ENCODE measurements at places on chromosomes 6 and 20.

DNA sequence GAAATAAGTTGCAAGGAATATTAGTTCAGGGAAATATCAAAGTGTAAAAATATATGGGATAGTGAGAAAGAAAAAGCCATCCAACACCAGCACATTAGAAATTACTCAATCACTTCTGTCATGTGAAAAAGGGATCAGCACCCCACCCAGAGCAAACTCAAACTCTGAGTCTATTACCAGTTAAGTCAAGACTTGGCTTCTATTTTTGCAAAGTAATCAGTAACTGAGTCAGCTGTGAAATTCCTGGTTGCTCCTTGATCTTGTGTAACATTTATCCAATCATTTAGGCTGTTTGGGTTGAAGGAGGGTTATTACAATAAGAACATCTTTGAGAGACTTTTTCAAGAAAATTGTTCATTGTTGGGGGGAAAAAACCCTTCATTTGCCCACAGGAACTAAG is 51.2 kb downstream of the SLC22A23 start:
- no peak for DNase-seq

GRCh38 chr20:2688041-2688591 is 4.5 kb upstream of the EBF4 start:
- DNase-seq: peak; percentile 62

DNA sequence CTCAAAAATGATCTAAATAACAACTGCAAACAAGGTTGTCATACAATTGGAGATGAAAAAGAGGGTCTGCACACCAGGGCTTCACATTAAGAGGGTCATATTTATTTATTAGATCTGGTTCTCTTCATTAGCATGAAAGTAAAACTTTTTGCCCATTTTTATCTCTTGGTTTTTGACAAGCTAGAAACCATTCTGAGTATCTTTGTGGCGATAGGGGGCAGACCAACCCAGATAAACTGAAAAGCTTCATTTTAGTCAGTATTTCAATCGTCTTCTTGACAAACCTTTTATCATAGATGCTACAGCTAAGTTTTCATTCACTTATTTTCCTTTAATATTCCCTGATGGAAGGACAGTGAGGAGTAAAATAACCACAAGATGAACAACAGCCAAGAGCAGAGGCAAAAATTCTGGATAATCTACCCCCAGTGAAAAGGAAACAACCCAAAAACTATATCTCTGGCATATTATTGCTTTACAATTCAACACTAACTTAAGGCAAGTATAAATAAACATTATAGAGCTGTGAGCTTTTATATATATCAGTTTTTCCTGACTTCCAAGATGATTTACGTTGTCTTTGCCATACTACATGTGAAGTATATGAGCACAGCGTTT is 45.2 kb downstream of the THEMIS start:
- no peak for DNase-seq

- DNase-seq: no peak
Observed at GRCh38 chr6:130559166-130559565, 193.3 kb downstream of the TMEM200A start.

DNA sequence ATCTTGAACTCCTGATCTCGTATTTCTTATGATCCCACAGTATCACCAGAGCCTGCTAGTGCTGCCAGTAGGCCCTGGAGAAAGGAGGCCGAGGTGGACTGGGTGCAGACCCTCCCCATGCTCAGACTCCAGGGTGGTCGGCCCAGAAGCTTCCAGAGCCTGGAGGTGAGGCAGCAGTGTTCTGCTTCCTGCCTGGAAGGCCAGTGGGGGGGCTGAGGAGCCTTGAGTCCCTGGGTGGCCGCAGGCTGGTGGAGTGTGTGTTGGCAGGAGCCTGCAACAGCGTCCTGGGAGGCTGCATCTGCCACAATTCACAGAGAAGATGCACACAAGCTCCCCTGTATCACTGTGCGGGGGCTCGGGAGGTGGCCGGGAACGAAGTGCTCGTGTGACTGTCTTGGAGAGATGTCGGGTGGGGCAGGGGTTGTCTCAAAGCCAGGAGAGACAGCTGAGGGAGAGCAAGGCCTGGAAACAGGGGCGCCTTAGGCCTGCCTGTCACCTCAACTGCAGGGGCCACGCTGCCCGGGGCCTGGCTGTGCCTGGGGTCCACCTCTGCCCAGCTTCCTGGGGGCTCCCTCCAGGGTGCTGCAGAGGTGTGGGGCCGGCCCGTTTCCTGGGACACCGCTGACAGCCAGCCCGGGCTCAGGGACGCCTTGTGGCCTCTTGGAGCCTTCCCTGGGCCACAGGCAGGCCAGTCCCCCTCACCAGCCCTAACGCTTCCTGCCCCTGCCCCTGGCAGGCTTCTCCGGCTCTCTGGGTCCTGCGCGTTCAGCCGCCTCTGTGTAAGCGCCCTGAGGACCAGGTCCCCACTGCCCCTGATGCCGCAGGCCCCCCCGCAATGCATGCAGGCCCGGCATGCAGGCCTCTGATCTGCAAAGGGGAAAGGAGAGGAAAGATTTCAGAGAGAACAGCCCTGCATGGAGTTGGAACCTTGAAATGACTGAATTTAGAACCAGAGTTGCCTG is 24.2 kb upstream of the MAS1 start:
- no peak for DNase-seq

GRCh38 chr20:19540392-19540791 is 217.7 kb upstream of the RIN2 start:
- no peak for DNase-seq

DNA sequence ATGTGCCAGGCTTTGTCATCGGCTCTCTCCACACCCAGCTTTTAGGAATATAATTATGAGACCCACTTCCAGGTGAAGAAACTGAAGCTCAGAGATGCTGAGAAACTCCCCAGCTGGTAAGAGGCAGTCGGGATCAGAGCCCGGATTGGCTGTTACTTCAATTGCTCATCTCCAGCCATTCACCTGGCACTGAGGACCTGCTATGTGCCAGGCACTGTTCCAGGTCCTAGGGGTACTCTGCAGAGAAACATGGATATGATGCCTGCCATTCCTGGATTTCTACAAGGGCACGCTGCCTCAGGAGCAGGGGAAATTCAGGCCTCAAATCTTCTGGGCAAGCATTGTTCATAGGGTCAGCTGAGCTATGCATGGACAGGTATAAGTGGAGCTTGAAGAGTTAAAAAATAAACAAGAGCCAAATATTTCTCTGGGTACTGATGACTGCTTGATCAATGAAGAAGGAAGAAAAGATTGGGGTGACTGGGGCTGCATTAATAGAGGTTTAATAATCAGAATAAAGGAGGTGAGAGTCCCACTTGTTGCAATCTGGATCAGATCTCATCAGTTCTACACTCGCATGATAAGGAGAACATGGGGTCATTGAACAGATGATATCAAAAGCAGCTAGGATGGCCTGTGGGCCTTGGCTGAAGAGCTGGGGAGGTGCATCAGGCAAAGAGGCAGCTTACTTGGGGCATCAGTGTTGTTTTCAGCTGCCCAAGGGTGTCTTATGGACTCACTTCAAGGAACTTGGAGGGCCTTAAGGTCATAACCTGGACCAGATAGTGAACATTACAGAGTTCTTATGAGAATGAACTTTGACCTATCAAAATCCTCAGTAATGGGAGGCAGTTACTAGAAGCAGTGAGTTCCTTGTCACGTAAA is 80.9 kb upstream of the TOX2 start:
- no peak for DNase-seq

DNA sequence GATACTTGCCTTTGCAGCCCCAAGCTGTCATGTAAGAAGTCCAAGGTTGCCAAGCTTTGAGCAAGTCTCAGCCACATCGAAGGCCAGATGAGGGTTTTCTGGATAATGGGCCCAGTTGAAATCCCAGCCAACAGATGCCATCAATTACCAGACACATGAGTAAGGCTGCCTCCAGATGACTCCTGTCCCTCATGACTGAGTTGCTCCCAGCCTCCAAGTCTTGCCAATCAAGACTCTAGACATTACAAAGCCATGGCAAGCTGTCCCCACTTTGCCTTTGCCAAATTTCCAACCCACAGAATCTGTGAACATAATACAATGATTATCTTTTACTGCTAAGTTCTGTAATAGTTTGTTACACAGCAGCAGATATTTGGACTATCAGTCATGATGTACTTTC is 76.8 kb upstream of the ARMC2 start:
- DNase-seq: no peak

GRCh38 chr6:44731485-44732095 is 344.1 kb downstream of the CDC5L start:
- DNase-seq: no peak

DNA sequence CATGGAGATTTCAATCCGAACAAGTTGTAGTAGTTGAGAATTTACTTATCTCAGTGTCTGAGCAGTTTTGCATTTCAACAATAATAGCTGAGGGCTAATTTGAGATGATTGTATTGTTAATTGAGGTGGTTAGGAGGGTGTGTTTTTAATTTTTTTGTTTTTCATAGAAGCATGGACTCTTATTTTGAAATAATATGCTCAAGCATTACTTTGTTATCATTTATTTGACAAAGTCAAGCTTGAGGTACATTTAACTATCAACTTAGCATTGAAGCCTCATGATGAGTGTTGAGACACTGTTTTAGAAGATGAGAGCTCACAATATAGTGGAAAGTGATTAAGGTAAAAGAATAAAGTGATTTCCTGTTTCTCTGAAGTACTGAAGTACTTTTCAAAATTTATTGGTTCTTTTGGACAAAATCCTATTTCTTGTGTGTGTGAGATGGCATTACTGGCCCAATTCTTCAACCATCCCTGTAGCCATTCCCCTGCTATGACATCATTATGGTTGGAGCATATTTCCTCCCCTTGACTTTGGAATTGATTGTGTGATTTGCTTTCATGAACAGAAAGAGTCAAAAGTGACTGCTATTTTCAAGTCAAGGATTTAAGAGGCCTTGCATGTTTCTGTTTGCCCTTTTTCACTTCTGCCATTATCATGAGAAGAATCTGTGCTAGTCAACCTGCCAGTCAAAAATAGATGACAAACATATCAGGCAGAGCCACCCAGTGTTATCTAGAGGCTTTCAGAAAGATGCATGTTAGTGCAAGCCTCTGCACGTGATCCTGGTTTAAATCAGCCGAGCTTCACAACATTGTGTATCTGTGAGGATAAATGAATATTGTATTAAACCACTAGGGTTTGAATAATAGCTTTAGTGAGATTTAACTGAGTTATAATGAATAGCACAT is 1112.3 kb upstream of the CITED2 start:
- DNase-seq: no peak

DNA sequence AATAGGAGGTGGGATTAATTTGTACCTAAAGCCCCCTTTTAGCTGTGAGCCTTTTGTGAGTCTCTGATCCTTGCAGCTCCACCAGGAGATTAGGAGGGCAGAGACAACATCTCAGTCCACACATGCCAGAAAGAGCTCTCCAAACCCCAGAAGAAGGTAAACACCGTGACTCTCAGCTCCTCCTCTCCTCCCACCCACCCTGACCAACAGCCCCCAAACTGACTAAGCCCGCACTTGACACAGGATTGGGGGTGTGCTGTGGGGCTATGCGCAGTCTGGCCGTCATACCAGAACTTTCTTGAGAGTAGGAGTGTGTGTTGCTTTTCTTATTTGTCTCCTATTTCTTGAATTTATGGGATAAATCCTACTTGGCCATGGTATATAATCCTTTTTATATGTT is 164.7 kb upstream of the SNX9 start:
- no peak for DNase-seq

DNA sequence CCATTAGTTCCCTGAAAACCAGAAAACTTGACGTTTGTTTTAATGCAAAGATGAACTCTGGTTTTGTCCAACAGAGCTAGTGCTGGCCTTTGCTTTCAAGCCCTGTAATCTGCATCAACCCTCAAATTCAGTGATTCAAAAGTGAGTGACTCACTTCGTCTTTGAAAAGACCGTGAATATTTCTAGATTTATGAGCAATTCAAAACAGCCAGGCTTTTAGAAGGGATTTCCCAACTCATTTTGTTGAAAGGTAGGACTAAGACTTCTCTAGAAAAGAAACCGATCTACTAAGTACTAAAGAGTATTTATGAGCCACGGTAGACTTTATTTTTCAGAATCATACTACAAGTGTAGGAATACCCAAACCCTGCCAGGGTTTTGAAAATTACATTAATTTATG is 121.5 kb downstream of the UST start:
- DNase-seq: no peak

DNA sequence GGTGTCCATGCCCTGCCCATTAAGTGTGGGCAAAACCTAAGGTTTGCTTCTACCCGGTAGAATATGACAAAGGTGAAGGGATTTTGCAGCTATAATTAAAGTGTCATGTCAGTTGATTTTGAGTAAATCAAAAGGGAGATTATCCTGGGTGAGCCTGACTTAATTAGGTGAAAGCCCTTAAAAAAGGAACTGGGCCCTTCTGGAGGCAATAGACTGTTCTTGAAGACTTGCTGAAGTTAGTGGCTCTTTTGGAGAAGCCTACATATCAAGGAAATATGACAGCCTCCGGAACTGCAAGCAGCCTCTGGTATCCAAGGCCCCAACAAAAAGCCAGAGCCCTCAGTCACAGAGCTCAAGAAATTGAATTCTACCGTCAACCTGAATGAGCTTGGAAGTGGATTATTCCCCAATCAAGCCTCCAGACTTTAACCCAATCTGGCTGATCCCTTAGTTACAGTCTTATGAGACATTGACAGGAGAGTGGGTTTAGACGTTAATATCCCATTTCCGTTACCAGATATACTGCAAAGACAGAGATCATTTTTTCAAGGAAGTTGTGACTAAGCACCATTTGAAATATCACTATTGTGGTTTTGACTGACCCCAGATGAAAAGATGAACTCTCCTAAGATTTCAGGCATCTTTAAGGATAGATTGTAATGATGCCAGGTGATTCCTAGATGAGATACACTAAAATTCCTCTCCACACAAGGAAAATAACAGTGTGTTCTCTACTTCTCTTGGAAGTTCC is 303.4 kb downstream of the PLCB1 start:
- peak; percentile 45 for DNase-seq

DNA sequence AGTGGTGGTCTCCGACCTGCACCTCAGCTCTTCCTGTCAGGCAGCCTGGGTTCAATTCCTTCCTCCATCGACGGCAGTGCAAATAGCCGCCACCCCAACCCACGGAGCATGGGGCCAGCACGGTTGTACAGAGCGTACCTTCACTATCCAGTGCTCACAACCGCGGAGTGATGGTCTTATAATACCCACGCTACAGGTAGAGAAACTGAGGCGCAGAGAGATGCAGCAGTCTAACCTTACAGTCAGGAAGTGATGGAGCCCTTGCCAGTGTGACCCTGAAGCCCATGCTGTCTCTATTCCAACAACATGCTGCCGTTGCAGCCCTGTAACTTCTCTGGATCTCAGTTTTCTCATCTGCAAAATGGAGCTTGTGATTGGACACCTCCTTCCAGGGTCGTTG is 11.0 kb downstream of the SCRT2 start:
- no peak for DNase-seq

- DNase-seq: no peak
Observed at GRCh38 chr20:48219306-48219705, 434.0 kb upstream of the SULF2 start.

GRCh38 chr6:153103319-153103655 is 27.8 kb downstream of the RGS17 start:
- no peak for DNase-seq

- no peak for DNase-seq
Observed at GRCh38 chr6:68777956-68778355, 142.9 kb downstream of the ADGRB3 start.

GRCh38 chr20:16459019-16459700 is 114.1 kb downstream of the KIF16B start:
- DNase-seq: no peak

GRCh38 chr6:35240838-35241801 is 18.4 kb upstream of the ZNF76 start:
- DNase-seq: peak; percentile 38

GRCh38 chr6:167150941-167151549 is 6.7 kb downstream of the GPR31 start:
- DNase-seq: peak; percentile 73

All from inflammatory macrophage treated with lipopolysaccharide for 4 hours (primary cell).